Activated CD4-positive, alpha-beta memory T cell treated with anti-CD3 and anti-CD28 coated beads for 36 hours (primary cell): ENCODE measurements at places on chromosomes 4 and X.
A peak's percentile ranks its signal among the peaks of the same experiment; 100 is the strongest.

GRCh38 chr4:119097282-119097900, 38.2 kb upstream of the MYOZ2 start:
- H3K27me3 ChIP-seq: peaks cover 10% of the 10 kb centered on the region
- no peak for DNase-seq
- no peak overlapping the region for H3K27ac ChIP-seq
- peaks cover 5% of the 10 kb centered on the region for H3K4me1 ChIP-seq
- no peaks in the 10 kb centered on the region for H3K36me3 ChIP-seq
- no peak overlapping the region for H3K4me3 ChIP-seq

GRCh38 chr4:189002475-189002874, 863.2 kb downstream of the TRIML1 start:
- DNase-seq: no peak
- H3K4me1 ChIP-seq: no peaks in the 10 kb centered on the region
- no peak overlapping the region for H3K27ac ChIP-seq
- H3K27me3 ChIP-seq: no peaks in the 10 kb centered on the region
- H3K4me3 ChIP-seq: no peak overlapping the region
- no peaks in the 10 kb centered on the region for H3K36me3 ChIP-seq

GRCh38 chrX:15761564-15762191, 23.6 kb downstream of the CA5B start:
- no peaks in the 10 kb centered on the region for H3K36me3 ChIP-seq
- no peaks in the 10 kb centered on the region for H3K27me3 ChIP-seq
- peak; percentile 49 for DNase-seq
- H3K4me1 ChIP-seq: peaks cover 49% of the 10 kb centered on the region

DNA sequence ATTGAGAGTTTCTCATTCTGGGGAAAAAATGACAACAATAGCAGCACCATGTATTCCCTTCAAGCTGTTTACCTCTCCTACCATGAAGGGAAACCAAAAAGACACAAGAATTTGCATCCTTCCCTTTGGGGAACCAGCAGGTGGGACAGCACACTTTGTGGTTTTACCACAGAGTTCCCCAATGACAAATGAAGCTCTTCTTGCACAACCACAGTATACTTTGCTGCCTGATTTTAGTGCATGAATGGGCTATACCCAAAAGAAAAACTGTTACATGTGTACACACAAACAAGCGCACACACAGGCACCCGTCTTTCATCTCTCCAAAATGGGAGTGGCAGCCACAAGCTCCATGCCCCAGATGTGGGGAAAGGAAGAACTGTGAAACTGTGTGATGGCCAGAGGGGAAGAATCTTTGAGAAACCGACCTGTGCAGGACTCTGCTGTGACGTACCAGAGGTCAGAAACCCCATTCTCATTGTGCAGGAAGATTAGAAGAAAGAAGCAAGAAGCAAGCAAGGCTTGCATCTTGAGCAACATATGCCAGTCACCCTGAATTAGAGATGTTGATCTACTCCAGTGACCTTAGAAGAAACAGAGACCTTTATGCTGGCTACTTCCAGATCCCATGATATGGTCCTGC, 2.7 kb upstream of the MAML3 start:
- no peaks in the 10 kb centered on the region for H3K36me3 ChIP-seq
- H3K4me1 ChIP-seq: peaks cover 38% of the 10 kb centered on the region
- DNase-seq: peak; percentile 70
- H3K4me3 ChIP-seq: no peak overlapping the region
- H3K27me3 ChIP-seq: peaks cover 14% of the 10 kb centered on the region

DNA sequence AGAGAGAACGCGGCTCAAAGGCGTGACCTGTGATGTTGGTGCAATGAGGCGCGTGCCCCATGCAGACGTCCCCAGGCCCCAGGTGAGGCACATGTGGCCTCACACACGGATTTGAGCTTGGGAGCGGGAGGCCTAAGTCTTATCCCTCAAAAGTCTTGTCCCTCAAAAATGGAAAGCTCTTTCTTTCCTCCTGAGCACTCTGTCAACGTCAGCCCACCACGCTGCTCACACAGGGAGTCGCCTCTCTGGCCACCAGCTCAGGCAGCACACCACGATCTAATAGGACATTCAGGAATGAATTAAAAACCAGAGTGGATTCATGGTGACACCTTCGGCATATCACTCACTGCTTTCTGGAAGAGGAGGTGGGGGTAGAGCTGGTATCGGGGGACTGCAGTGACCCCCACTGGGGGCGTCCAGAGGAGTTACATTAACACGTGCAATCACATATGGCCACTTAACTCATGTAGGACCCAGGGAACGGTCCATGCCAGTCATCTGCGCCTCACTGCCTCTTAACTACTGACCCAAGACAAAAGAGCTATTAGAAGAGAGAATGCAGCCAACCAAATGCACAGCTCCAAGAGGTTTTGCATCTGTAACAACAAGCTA, 21.9 kb upstream of the CYP4V2 start:
- H3K27me3 ChIP-seq: peaks cover 6% of the 10 kb centered on the region
- H3K4me3 ChIP-seq: no peak overlapping the region
- no peak for DNase-seq
- H3K27ac ChIP-seq: no peak overlapping the region
- no peaks in the 10 kb centered on the region for H3K36me3 ChIP-seq
- H3K4me1 ChIP-seq: no peaks in the 10 kb centered on the region

- no peak for DNase-seq
- H3K27ac ChIP-seq: no peak overlapping the region
- H3K36me3 ChIP-seq: no peaks in the 10 kb centered on the region
- no peak overlapping the region for H3K4me3 ChIP-seq
These were observed 44.4 kb upstream of the CDKN2AIP start for GRCh38 chr4:183400035-183400434.

DNA sequence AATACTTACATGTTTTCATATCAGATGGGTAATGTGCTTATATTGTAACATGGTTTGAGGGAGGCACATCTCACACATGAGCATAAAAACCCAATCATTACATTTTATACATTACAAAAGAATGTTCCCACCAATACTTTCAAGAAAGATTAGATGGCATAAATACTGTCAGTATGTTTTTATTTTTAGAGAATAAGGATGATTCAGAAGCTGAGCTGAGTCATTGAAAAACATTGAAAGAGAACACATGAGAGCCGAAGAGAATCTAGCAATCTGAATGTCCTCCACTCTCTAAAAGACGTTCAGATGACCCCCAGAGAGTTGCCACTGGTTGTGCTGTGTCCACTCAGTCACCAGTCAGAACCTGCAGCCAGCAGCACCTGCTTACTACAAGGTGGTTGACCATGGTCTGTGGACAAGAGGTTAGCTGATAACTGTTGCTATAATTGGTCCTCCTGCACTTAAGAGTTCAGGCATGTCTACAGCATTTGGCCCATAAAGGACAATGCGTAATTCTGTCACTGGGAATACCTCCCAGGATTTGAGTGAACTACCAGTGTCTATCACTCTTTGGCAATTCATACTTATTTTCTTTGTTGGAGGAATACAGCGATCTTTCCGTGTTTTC, 382.2 kb upstream of the IGFBP7 start:
- no peak overlapping the region for H3K27ac ChIP-seq
- no peaks in the 10 kb centered on the region for H3K4me1 ChIP-seq
- no peak overlapping the region for H3K4me3 ChIP-seq
- DNase-seq: no peak

GRCh38 chr4:111510535-111510934, 634.7 kb upstream of the FAM241A start:
- H3K27ac ChIP-seq: no peak overlapping the region
- no peaks in the 10 kb centered on the region for H3K4me1 ChIP-seq
- no peaks in the 10 kb centered on the region for H3K27me3 ChIP-seq
- H3K36me3 ChIP-seq: no peaks in the 10 kb centered on the region
- no peak for DNase-seq

DNA sequence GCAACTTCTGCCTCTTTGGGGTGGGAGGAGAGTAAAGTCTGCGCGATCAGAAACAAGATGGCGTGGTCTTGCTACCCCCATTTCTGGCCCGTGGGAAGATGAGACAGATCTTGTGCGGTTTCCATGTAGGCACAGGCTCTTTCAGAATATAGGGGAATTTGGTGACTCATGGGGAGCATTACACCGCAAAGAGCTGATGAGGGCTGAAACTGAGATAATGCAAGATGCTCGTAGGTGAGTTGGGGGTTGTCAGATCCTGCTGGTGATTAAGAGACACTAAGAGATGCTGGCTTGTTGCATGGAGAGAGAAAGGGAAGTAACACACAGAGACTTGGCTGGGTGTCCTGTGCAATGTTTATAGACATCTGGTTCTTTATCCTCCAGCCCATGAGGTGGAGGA, 1.5 kb downstream of the EVC start:
- H3K27ac ChIP-seq: no peak overlapping the region
- H3K4me3 ChIP-seq: peak overlapping the region; percentile 48
- peaks cover 16% of the 10 kb centered on the region for H3K4me1 ChIP-seq
- DNase-seq: peak; percentile 58

GRCh38 chrX:49901048-49901447, 21.3 kb upstream of the CLCN5 start:
- DNase-seq: no peak
- no peak overlapping the region for H3K4me3 ChIP-seq
- H3K27me3 ChIP-seq: peaks cover 9% of the 10 kb centered on the region
- H3K27ac ChIP-seq: no peak overlapping the region
- H3K36me3 ChIP-seq: peaks cover 5% of the 10 kb centered on the region
- H3K4me1 ChIP-seq: no peaks in the 10 kb centered on the region

- H3K27ac ChIP-seq: no peak overlapping the region
- no peak for DNase-seq
- no peaks in the 10 kb centered on the region for H3K27me3 ChIP-seq
- H3K4me1 ChIP-seq: peaks cover 2% of the 10 kb centered on the region
- H3K4me3 ChIP-seq: no peak overlapping the region
These were observed 37.1 kb upstream of the ELF2 start for GRCh38 chr4:139214039-139214534.

- H3K4me1 ChIP-seq: no peaks in the 10 kb centered on the region
- no peak overlapping the region for H3K27ac ChIP-seq
- DNase-seq: no peak
These were observed 225.1 kb upstream of the ITM2A start for GRCh38 chrX:79592259-79592658.

DNA sequence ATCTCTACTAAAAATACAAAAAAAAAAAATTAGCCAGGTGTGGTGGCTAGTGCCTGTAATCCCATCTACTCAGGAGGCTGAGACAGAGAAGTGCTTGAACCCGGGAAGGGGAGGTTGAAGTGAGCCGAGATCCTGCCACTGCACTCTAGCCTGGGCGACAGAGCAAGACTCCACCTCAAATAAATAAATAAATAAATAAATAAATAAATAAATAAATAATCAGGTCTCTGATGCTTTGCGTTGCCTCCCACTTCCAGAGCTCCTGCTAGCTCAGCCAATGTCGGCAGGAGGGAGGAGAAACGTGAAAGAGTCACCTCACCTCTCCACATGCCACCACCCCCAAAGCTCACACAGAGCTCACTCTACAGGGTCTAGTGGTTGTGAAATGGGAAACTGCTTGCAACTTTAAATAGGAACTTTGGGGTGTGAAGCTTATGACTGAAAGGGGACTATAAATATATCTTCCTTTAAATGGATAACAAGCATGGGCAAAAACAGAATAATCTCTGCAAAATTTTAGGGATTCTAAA, 7.9 kb downstream of the SMIM31 start:
- no peak for DNase-seq
- no peak overlapping the region for H3K4me3 ChIP-seq
- no peaks in the 10 kb centered on the region for H3K4me1 ChIP-seq
- peaks cover 18% of the 10 kb centered on the region for H3K27me3 ChIP-seq
- no peaks in the 10 kb centered on the region for H3K36me3 ChIP-seq
- no peak overlapping the region for H3K27ac ChIP-seq

DNA sequence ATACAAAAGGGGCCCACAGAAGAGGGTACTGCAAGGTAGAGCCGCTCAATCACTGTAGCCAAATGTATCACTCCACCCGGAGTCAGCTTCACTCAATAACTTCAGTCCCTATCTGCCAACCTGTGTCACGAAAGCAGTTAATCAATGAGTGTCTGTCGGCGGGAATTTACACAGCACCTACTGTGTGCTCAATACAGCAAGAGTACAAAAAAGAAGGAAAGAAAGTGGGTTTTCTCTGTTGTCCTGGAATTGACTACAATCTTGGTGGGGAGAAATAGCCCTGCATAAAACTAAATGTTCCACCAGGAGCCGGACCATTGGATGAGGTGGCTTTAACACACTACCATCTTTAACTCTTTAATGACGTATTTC, 780 bp upstream of the NKRF start:
- peak overlapping the region; percentile 93 for H3K27ac ChIP-seq
- H3K36me3 ChIP-seq: peaks cover 6% of the 10 kb centered on the region
- H3K4me3 ChIP-seq: peak overlapping the region; percentile 83
- no peaks in the 10 kb centered on the region for H3K27me3 ChIP-seq
- H3K4me1 ChIP-seq: peaks cover 32% of the 10 kb centered on the region

- no peak for DNase-seq
- H3K4me1 ChIP-seq: no peaks in the 10 kb centered on the region
These were observed 231.7 kb downstream of the C4orf33 start for GRCh38 chr4:129327637-129328036.

- H3K4me1 ChIP-seq: peaks cover 36% of the 10 kb centered on the region
- H3K27ac ChIP-seq: peak overlapping the region; percentile 97
- no peaks in the 10 kb centered on the region for H3K27me3 ChIP-seq
- DNase-seq: peak; percentile 49
- H3K36me3 ChIP-seq: peaks cover 32% of the 10 kb centered on the region
These were observed 643 bp downstream of the SRP72 start for GRCh38 chr4:56468097-56468422.

GRCh38 chrX:118558926-118559325, 63.3 kb downstream of the DOCK11 start:
- peaks cover 23% of the 10 kb centered on the region for H3K36me3 ChIP-seq
- peak overlapping the region; percentile 49 for H3K27ac ChIP-seq
- no peak for DNase-seq
- H3K27me3 ChIP-seq: no peaks in the 10 kb centered on the region

DNA sequence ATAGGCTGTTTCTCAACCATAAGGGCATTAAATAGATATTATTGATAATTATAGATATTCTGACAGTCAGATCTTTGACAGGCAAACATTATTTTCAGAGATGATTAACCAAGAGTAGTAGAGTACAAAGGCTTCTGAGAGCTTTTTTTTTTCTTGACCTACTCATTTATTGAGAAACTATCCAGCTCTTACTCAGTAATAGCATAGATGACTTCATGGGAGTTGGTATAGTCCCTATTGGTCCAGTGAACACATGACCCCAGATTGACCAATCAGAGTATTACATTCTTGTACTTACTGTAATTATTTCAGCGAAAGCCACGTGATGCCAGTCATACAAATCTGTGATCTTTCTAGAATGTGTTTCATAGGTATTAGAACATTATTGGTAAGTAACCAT, 508.7 kb downstream of the FSTL5 start:
- DNase-seq: no peak
- H3K36me3 ChIP-seq: no peaks in the 10 kb centered on the region
- no peak overlapping the region for H3K4me3 ChIP-seq
- no peaks in the 10 kb centered on the region for H3K4me1 ChIP-seq

DNA sequence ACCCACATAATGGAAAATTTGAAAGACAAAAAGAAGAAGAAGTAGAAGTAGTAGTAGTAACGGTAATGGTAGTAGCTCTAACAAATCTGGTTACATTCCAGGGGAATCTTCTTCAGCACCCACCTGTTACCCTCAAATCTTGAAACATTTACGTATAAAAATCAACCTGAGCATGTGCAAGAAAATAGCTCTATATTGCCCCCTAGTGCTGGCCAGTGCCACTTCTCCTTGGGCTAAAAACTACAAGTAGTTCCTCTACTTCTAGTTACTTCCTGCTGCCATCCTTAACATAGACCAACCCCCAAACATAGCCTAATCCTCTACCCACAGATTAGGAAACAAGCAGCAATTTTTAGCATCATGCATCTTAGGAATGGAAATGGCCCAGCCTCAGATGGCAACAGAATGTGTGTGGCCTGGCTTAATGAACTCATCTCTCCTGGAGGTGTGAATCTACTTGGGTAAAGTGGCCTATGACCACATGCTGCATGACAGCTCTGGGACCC, 3.1 kb downstream of the PDGFC start:
- no peak overlapping the region for H3K27ac ChIP-seq
- H3K4me3 ChIP-seq: no peak overlapping the region
- no peaks in the 10 kb centered on the region for H3K36me3 ChIP-seq
- H3K4me1 ChIP-seq: peaks cover 8% of the 10 kb centered on the region
